ENCODE measurements at places on chromosomes 5 and 9.

DNA sequence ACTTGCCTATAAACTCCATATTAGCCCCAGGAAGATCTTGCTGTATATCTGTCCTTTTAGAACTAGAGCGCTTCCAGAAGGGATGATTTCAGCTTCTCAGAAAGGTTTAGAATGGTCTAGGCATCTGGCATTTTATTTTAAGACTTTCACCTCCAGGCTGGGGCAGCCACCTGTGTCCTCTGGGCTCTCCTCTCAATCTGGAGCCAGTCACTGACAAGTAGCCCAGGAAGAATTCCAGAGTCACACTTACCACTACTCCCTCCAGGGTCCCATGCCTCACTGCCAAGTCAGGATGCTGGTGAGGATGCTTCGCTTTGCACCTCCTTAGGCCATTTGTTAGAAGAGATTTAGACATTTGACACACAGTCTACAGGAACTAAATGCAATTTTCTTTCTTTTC is 20.8 kb downstream of the B4GALT1 start:
- no peak for DNase-seq

- no peak for DNase-seq
These were observed 96.5 kb downstream of the ARHGAP26 start for GRCh38 chr5:142866563-142867275.

DNA sequence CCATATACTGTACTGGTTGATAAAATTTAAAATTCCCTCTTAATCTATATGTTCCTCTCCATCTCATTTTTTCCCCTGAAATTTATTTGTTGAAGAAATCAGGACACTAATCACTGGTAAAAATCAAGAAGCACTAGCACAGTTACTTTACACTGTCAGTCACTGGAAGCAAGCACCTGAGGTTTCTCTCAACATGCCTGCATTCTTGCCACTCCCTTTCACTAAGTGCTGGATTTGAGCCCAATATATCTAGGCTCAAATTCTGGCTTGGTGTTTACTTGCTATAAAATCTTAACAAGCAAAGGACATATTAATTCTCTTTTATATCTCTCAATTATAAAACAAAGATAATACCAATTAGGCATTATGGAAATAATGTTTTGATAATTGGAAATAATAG is 58.6 kb downstream of the DIAPH1 start:
- no peak for DNase-seq

DNA sequence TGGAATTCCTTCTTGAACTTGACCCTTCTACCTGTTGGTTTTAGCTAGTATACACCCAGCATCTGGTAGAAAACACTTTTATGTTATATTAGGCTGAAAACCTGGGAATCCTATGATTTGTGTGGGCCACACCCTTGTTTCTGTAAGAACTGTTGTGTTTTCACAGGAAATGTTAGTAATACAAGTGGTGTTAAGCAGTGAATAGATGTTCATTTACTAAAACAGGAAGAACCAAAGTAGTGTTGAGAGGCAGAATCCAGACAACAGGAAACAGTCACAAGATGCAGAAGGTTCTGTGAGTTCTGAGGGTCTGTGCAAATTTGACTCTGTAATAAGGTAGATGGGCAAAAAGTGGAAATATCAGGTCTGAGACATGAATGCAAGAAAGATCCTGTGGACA is 73.0 kb upstream of the RAI14 start:
- no peak for DNase-seq

DNA sequence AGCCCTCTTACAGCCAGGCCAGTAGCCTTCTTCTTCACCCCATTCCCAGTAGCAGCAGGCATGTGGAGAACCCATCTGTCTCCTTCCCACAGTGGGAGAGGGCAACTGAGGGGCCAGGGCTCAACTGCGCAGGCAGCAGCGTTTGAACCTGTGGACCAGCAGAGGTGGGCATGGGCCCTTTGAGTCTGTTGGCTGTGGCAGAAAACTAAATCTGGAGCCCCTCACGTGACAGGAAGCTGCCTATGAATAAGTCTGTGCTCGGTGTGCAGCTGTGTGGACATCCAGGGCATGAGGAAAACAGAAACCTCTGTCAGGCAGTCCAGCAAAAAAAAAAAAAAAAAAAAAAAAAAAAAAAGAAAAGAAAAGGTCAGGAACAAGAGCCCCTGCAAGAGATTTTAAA is 189.2 kb upstream of the NR3C1 start:
- no peak for DNase-seq

DNA sequence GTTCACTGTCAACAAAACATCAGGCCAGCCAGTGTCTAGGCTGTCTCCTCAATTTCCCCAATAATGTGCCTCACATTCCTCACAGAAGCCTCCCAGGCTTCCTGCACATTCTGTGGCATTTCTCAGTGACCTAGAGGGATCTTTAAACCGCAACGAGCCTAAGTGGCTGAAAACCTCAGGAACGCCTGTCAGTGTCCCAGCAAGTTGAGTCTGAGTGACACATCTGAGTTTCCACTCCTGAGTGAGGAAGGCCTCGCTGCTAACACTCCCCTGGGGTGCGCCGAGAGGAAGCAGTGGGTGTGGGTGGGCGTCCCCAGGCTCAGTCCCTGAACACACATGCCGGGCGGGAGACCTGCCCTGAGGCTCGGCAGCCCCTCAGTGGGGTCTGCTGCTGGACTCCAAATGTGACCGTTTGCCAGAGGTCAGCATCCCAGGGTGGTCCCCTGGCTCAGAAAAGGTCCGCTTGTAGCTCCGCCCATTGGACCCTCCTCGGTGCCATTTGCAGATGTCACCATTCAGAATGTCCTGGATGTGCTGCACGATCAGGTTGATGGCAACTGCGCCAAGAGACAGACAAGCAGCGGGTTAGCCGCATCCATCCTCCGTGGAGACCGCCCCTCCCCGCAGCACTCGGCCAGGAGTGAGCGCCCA is 6.3 kb downstream of the UCK1 start:
- no peak for DNase-seq

DNA sequence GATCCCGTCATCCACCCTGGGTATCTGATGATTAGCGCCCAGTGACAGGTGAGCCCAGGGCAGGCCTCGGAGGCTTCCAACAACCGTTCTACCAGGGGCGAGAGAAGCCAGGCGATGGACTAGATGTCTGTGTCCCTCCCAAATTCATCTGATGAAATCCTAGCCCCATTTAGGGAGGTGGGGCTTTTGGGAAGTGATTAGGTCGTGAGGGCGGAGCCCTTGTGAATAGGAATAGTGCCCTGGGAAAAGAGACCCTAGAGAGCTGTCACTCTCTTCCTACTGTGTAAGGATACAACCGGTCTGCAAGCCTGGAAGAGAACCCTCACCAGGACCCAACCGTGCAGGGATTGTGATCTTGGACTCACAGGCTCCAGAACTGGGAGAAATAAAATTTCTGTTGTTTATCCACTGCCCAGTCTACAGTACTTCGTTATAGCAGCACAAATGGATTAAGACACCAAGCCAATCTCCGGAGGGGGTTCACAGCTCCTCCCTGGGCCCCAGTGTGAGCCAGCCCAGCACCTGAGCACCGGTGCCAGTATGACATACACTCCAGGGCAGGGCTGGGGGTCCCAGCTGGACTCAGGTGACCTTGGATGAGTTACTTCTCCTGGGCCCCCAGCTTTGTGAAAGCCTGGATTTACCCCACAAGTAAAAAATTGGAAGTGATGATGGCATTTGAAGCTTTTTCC is 162.2 kb downstream of the DAB2IP start:
- DNase-seq: no peak

GRCh38 chr5:90875456-90875855 is 316.9 kb downstream of the ADGRV1 start:
- DNase-seq: no peak

Data from T follicular helper cell (primary cell).